Neuronal stem cell (in vitro differentiated cells): ENCODE measurements at places on chromosomes 7 and 10.

- DNase-seq = no peak
Observed at GRCh38 chr10:71372882-71373495, 23.7 kb upstream of the CDH23 start.

DNA sequence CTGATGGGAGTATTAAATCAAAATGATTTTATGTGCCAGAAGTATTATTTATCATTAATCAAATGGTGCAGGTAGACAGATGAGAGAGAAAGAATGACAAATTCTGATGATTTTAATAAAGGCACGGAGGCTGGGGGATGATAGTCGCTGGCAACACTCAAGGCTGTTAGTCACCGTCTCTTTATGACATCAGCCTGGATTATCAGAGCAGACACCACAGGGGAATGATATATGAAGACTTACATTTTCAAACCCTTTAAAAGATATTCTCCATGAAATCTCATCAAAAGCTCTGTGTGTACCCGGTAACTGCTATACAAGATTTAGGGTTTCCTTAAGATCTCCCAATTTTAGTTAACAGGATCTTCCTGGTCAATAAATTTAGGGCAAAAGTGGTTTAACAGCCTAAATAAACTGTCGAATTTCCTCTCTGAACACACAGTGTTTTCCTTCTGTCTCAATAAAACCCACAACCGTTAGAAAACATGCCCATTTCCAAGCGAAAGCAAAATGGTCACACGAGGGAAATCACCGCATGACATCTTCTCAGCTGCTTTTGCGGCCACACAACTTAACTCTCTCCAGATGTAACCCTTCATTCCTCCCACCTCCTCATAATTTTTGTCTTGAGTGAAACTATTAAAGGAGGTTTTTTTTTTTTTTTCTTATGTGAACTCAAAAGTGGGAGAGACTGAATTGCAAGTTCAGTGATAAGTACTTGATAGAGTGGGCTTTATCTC is 133.2 kb upstream of the FAM171A1 start:
- no peak for DNase-seq

DNA sequence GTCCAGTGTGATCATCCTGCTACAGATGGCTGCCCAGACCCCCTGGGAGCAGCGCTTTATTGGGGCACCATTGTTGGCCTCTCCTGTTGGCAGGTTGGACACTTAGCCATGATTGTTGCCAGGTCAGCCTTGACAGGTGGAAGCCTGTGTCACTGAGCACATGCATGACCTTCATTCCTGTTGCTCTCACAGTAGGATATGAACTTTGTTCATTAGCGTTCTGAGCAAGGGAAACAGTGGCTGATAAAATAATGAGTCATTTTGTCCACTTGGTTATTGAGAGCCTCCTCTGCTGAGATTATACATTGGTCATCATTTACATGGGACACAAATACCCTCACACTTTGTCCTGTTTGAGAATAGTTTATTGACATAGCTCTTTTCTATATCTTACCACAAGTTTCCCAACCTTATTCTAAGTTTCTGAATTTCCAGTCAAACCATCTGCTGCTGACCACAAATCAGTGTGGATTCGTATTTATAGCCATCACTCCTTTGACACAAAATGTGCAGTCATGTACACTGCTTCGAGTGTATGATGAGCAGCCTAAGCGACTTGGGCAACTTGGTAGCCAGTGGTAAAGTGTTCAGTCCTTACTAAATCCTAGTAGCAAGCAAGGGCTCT is 102.6 kb downstream of the TPST1 start:
- DNase-seq = no peak

- peak; percentile 57 for DNase-seq
Observed at GRCh38 chr7:18345641-18346234, 149.8 kb upstream of the HDAC9 start.

DNA sequence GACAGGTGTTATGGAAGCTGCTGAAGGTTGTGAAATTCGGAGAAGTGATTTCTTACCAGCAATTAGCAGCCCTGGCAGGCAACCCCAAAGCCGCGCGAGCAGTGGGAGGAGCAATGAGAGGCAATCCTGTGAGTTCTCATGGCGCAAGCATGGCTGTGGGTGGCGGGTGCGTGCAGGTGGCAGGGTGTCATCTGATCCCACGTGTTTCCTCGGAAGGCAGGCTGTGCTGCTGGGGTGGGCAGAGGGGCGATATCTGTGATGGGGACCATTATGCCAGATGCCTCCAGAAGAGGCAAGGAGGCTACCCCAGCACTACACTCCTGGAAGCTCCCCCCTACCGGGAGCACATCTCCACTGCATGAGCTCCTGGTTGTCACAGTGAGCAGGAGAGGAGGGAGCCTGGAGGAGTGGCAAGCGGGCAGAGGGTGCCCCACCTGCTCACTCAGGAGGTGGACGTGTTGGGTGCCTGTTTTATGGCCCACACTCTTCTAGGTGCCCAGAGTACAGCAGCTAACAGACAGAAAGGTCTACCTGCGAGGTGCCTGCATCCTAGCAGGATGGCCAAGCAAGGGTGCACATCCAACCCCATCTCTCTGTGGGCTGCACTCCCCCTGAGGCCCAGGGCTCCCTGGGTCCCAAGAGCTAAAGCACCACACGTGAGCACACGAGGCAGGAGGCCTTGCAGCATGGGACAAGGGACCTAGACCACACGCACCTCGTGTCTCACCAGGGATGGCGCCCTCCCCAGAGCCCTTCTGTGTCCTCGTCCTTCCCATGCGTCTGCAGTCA is 204.7 kb downstream of the EBF3 start:
- no peak for DNase-seq

- no peak for DNase-seq
Observed at GRCh38 chr7:157974678-157975230, 612.9 kb downstream of the PTPRN2 start.

GRCh38 chr10:83489161-83489560 is 650.1 kb upstream of the GHITM start:
- DNase-seq = no peak

- DNase-seq = no peak
Observed at GRCh38 chr10:132586739-132587138, 49.2 kb downstream of the INPP5A start.

GRCh38 chr7:37916673-37917660 is at the start of gene SFRP4:
SFRP4 (minus strand) TSS chr7:37916817; CDS start chr7:37916537, 280 bp downstream.
- peak; percentile 56 for DNase-seq

GRCh38 chr10:125003901-125004467 is 62.1 kb downstream of the ZRANB1 start:
- DNase-seq = no peak

GRCh38 chr10:101229266-101230182 is at the start of gene LBX1:
LBX1 (minus strand) TSS chr10:101229463; CDS start chr10:101228815, 648 bp downstream.
- no peak for DNase-seq

GRCh38 chr10:4101918-4102654 is 317.1 kb upstream of the KLF6 start:
- DNase-seq = no peak

DNA sequence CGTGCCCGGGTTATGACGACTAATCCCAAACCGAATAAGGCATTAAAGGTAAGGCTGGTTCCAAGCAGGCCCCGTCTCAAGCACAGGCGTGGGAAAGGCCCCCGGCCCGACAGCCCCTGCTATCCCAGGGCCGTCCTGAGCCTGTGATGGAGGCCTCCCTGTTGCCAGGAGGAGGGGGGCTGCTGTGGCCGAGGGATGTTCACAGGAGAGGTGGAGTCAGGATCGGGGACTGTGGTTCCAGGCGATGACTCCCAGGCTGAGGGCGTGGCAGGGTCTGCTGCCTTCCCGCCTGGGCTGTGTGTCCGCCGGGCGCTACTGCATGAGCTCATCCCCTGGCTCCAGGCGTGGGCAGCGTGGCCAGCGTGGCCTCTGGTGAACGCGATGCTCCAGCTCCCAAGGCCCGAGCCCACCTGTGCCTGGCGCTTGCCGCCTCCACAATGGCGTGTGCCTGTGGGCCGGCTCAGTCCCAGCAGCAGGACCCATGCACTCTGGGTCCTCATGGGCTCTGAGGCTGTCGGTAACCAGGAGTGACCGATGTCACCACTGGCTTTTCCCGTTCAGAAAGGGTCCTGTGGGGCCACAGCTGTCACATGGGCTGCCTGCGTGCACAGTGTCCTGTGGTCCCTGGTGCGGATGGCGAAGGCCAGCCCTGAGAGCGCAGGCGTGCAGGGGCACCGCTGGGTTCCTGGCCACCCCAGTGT is 8.8 kb downstream of the MAFK start:
- DNase-seq = no peak

DNA sequence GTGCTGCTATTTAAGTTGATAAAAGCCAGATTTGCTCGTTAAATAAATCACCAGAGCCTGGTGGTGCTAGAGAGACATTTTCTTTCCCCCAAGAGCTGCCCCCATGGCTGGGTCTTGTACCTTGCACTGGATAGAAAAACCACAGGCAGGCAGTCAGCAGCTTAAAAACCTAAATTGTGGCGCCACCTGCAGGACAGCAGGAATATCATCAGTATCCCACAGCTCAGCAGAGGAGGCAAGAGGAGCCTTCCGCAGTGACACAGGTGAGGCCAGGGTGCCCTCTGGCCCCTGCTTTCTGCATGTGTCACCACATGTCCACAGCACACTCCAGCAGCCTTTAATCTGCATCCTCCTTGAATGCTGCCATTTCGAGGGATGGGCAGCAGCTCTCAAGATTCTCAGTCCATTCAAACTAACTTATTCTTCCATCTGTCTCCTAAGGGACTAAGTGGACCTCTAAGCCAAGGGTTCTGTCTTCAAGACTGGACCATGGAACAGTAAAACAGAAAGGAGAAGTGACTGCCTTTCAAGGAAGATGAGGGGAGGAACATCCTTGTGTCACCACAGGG is 4.5 kb upstream of the PLXNA4 start:
- DNase-seq = peak; percentile 81

- DNase-seq = no peak
Observed at GRCh38 chr7:2231992-2232765, 566 bp downstream of the MAD1L1 start.

- DNase-seq = no peak
Observed at GRCh38 chr7:133372337-133372736, 119.5 kb downstream of the EXOC4 start.

DNA sequence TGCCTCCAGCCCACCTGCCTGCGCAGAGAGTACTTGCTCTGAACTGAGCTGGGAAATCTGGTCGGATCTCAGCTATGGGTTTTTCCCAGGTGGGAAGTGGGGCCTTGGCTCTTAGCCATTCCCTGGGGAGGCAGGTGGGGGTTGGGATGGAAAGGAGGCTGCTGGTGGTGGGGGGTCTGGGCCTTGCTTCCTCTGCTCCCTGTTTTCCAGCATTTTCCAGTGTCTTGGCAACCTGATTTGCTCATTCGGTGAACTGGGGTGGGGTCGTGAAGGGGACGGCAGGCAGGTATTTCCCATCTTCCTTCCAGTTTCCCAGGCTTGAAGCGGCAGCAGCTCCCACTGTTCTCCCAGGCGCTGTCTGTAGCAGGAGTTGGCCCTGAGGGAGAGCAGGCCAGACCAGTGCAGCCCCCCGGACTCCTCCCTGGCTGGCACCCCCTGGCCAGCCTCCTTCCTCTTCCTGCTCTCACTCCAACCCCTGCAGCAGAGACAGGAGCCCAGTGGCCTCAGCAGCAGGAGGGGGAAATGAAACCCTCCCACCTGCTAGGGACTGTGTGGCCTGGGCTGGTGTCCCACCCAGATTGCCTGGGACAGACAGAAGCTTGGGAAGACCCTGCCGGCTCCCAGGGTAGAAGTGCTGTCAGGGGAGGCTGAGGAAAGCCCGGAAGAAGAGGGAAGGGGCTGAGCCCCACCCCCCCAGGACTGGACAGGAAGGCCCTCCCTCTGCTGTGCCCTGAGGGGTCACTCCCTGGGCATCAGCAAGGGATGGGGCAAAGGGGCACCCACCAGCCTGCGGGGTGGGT is 6.6 kb downstream of the TRIM8 start:
- no peak for DNase-seq

- DNase-seq = no peak
Observed at GRCh38 chr7:43779045-43779812, 20.7 kb downstream of the BLVRA start.
